ENCODE measurements at places on chromosomes 16 and 17. TPM values are rescaled to one million over a fixed set of nuclear protein-coding genes. Genes with fewer than 3 reads are reported as not detected.

DNA sequence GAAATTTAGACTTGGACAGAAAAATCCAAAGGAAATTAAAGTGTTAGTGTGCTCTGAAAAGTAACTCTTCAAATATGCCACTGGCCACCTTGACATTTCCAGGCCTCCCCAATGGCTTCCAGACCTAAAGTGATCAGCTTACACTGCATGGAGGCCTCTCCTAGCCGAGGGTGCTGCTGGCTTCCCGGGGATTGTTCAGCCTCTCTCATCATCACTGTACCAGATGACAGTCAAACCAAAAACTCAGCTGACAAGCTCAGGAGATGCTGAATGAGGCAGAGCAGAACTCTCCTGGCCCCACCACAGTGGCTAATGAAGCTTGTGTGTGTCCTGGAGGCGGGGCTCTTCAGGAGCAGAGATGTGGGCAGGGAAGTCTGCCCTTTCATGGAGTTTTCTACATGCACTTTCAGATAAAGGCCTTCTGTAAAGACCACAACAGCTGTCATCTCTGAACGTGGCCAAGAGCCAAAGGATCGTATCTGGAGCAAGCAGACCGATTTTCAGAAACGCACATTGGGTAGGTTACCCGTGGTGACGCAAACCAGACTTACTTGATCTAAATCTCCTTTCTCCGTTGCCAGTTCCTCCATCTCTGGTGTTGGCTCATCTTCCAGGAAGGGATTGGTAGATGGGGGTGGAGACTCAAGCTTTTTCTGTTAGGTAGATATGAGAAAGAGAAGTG lies 113.3 kb downstream of the VPS53 start:
- DNase-seq, result no peak

- no peak for DNase-seq
Observed at GRCh38 chr17:29581583-29582253, 7.7 kb downstream of the GIT1 start.

- DNase-seq, result no peak
Observed at GRCh38 chr16:85027958-85028684, 526 bp downstream of the KIAA0513 start.

DNA sequence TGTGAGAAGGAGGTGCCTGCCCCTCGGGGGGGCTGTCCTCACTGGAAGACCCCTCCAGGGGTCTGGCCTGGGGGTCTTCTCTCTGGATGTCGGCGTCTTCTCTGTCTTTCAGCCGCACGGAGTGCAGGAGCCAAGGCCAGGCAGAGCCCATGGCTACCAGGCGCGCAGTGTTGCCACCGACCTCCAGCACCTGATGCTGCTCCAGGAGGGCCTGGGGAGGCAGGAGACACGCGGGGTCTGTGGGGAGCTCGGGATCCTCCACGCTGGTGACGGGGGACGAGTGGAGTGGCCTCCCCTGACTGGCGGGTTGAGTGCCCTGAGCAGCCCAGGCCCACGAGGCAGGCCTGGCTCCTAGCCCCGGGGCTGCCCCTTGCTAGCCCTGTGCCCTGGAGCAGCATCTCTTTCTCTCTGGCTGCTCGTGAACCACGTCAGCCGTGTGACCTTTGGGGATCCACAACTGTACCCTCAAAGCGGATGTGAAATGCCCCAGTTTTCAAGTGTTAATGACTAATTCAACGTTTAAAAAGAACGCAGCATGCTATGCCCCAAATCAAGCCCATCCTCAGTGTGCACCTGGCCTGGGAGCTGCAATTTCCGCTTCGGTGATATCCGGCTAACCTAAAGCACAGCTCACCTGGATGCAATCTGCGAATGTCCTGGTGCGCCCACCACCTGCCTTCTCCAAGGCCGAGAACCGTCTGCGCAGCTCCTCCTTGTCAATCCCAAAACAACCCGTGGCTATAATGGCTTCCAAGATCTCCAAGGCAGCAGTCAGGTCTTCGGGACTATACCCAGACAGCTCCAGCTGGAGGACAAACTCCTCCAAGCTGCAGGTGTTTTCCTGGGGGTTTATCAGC lies 62.9 kb downstream of the IL21R start:
- DNase-seq, result no peak

GRCh38 chr17:37054894-37055293 lies 106.1 kb downstream of the AATF start:
- DNase-seq, result no peak

- DNase-seq, result no peak
Observed at GRCh38 chr17:5429191-5429887, 9.4 kb downstream of the RPAIN start.

DNA sequence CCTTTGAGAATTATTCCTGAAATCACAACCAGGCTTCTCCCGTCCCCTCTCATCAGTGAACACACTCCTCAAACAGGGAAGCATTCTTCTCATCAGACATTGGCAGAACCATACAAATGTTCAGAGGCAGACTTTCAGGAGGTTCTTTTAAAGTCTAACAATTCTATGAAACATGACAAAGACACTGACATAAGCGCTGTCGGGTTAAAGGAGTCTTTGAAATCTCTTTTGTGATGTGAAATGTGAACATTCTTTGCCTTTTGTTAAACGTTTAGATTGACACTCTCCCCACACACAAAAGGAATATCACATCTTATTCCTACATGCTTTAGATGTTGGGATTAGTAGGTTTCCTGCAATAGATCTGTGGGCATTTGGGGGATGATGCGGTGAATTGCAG lies 63.9 kb downstream of the NETO2 start:
- no peak for DNase-seq

GRCh38 chr16:51237207-51237606 lies 86.1 kb upstream of the SALL1 start:
- DNase-seq, result no peak

CCL17 gene
- not detected for total RNA-seq

STH gene
- not detected for total RNA-seq

EPOP gene
- total RNA-seq, result 2.8 TPM

All from glomerular endothelial cell (primary cell).